ENCODE measurements at places on chromosomes 7 and 10.

DNA sequence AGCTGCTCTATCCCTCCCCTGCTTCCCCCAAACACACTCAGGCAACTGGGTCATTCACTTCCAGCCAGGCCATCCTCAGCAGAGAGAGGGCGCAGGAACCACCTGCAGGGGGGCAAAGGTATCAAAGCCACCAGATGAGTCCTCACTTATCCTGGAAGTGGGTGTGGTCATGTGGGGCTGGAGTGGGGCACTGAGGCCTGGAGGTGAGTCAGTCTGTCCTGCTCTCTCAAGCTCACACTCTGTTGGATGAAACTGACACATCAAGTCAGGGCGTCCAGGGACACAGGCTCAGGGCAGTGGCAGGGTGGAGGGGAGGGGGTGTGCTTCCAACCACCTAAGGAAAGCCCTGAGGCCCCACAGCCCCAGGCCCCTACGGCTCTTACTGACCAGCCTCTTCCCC, 8.0 kb upstream of the ELFN1 start:
- no peak for DNase-seq

- peak; percentile 59 for DNase-seq
These were observed 694 bp upstream of the FAS start for GRCh38 chr10:88989824-88990383.

DNA sequence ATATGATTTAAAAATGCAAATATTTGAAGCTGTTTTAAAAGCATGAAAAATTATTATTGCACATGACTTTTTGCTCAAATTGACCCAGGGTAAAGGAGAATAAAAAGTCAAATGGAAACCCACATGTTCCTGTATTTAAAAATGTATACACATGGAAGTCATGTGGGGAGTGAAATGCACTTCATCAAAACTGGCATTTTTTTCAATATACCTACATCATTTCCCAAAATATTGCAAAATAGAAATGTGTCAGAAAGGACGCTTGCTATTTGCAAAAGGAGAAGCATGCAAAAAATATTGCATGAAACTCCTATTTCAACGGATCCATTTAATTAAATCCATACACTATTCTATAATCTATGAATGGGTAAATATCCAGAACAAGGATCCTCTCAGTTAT, 117.0 kb downstream of the POU6F2 start:
- no peak for DNase-seq

DNA sequence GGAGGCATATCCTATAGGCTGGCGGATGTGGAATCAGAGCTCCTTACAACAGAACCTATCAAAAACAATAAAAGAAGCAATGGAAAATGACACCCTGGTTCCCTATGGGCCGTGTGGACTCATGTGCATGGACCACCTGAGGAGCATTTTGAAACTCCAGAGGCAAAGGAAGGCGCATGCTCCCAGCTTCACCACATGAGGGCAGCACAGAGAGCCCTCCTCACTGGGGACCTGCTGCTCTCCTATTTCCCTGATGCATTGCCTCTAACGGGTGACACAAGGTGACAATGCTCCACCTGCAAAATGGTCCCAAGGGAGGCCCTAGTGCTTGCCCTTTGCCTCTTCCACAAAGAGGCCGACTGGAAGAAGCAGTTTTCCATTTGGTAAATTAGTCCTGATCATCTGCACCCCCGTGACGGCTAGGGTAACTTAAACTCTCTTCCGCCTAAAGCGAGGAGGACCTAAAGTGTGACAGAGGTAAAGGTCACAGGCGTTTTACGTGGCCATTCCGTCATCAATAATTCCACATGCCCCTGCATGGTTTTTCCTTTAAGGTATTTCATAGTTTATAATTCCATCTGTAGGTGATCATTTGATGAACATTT, 67.7 kb downstream of the GPAM start:
- DNase-seq, result peak; percentile 1

GRCh38 chr10:86354761-86355540, 11.6 kb downstream of the GRID1 start:
- no peak for DNase-seq

GRCh38 chr7:539731-540411, 20.2 kb upstream of the PDGFA start:
- DNase-seq, result no peak

GRCh38 chr7:140326116-140326928, 72.0 kb downstream of the SLC37A3 start:
- peak; percentile 50 for DNase-seq

DNA sequence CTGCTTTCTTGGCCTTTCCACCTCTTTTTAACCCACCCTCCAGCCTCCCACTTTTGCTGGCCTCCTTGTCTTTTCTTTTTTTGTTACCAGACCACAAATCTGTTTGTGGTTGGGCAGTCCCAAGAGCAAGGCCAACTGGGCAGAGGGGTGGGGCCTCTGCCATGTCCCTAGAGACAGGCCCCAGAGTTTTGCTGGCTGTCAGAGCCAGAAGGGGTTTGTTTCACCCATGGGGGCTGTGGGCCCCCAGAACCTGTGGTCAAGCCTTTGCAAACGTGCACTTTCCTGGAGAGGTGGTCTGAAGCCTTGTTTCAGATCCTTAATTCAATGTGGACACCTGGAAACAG, 10.3 kb downstream of the ZMIZ1 start:
- DNase-seq, result no peak

- DNase-seq, result no peak
These were observed 365.7 kb upstream of the LRGUK start for GRCh38 chr7:133761443-133761842.

Data from amniotic stem cell (primary cell).